Activated CD8-positive, alpha-beta T cell treated with anti-CD3 and anti-CD28 coated beads, Interleukin-2, amount 10 ng/mL, durations not matched to agents 7 days and 5 days (primary cell): ENCODE measurements at places on chromosomes 6 and 20. TPM values are rescaled to one million over a fixed set of nuclear protein-coding genes. Genes with fewer than 3 reads are reported as not detected.

The C2 gene
- 0.87 TPM for total RNA-seq

The TRIM15 gene
- total RNA-seq: not detected

The FABP7 gene
- not detected for total RNA-seq

The CDH22 gene
- not detected for total RNA-seq

The ROS1 gene
- total RNA-seq: not detected

The TBCC gene
- total RNA-seq: 29.1 TPM

The RIMS4 gene
- total RNA-seq: not detected

The DSP gene
- 0.08 TPM for total RNA-seq

The RSPO3 gene
- total RNA-seq: not detected

The AGER gene
- 27.8 TPM for total RNA-seq

The GPR63 gene
- total RNA-seq: 1.6 TPM

The CST4 gene
- total RNA-seq: not detected

The C6orf118 gene
- total RNA-seq: not detected

The BPIFB1 gene
- not detected for total RNA-seq

The HMGCLL1 gene
- not detected for total RNA-seq

The MATN4 gene
- not detected for total RNA-seq

The IDH3B gene
- total RNA-seq: 99.6 TPM

The MAS1L gene
- not detected for total RNA-seq

The CD93 gene
- 0.82 TPM for total RNA-seq

The CAPN11 gene
- 0.58 TPM for total RNA-seq

The SLC16A10 gene
- total RNA-seq: 6.3 TPM

The FYN gene
- total RNA-seq: 154 TPM

The BPI gene
- total RNA-seq: not detected

The RNF39 gene
- total RNA-seq: not detected

The VGLL2 gene
- total RNA-seq: not detected

The HTR1B gene
- total RNA-seq: not detected

The ZBTB46 gene
- total RNA-seq: not detected

The LY6G6C gene
- 0.26 TPM for total RNA-seq

The PRPH2 gene
- total RNA-seq: not detected
